ENCODE measurements at places on chromosomes 2 and 18.

- peak; percentile 84 for DNase-seq
Observed at GRCh38 chr2:11129598-11130449, 25.4 kb upstream of the SLC66A3 start.

DNA sequence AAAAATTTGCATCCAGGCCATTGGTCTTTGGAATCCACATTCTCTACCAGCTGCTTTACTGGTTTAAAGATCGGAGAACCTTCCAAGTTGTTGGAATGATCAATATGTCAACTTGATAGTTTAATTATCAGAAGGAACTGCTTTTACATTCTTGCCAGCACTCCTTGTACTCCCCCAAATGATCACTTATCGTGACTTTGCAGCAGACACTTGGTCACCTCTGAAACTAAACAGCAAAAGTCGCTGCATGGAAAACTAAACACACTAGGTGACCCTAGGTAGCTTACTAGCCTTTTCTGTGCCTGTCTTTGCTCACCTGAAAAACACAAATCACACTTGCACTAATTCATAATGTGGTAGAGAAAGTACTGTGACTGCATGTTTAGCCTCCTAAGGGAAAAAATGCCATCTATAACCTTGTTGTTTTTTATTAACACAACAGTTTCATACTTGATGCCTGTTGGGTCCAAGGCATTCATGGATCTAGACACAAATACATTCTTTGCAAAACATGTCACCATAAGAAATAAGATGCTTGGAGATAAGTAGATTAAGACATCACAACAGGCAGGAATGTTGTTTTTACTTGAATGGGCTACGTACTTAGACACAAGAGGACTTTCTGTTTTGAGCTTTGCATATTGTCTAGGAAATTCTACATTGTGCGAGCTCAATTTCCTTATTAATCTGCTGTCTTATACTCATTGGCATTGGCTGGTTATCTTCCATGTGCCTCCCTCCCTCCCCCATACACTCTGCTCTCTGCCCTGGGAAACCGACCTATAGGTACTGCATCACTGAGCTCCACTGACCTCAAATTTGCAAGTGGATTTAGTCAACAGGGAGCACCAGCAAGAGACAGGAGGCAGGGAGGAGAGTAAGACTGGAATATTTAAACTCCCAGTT, 219.1 kb upstream of the STK17B start:
- DNase-seq, result no peak

GRCh38 chr2:99928470-99929053, 213.8 kb downstream of the AFF3 start:
- DNase-seq, result no peak

DNA sequence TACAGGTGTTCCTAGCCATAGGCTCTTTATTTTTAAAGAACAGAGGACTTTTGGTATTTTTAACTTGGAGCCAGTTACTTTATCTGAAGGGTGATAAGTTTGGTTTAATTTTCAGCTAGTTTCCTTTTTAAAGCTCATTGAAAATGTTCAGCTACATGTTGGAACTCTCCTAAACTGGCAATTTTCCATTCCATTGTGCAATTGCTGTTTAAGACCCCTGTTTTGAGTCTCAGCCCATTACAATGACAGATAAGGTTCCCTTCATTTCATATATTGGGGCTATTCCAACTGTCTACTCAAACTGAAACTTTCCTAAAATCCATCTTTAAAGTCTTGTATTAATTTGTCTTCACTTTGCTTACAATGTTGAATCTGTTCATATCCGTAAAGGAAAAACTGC, 11.6 kb downstream of the MAIP1 start:
- DNase-seq, result no peak

GRCh38 chr2:43021791-43022509, 204.5 kb downstream of the ZFP36L2 start:
- no peak for DNase-seq

GRCh38 chr18:44893045-44893706, 212.5 kb downstream of the SETBP1 start:
- DNase-seq, result no peak

GRCh38 chr2:191806396-191806795, 40.5 kb downstream of the CAVIN2 start:
- no peak for DNase-seq

DNA sequence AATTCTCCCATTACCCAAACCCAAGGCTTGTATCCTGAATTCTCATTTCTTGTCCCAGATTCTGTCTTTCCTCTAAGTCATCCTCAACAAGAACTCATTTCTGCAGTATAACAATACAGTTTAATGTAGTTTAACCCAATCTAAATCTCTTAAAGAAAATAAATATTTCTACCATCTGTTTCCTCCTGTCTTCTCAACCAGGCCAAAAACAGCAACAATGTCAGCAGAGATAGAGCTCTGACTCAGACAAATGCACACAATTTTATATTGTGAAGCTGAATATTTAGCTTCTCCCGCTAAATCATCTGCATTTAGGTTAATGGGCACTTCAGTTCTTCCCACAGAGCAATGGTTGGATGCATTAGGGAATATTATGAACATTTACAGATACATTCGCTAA, 35.7 kb upstream of the KYNU start:
- DNase-seq, result no peak

DNA sequence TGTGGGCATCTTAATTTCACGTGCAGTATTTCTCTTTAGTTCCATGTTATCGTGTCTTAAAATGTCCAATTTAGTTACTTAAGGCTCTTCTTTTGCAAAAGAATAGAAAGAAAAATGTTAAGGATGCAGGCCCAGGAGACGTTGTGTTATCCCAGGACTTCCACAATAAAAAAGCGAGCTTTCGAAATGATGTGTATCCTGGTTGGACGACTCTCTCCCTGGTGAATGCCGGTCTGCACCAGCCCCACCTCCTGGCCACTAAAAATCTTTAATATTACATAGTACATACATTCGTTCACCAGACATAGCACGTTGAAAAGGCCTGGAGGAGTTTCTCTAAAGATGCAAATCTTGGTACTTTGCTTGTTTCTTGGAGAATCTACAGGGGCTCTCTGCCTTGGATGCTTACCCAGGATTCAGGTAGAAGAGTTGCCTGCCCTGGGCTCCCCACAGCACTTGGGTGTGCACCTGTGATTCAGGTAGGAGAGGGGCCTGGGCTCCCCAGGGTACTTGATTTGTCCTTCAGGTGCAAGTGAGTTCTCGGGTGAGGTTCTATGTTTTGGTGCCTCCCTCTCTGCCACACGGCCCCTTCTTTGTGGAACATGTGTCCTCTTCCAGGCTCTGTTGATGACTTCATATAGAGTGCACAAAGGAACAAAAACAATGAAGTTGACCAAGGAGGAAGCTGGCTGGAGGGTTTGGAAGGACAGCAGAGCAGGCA, 26.6 kb downstream of the TWIST2 start:
- no peak for DNase-seq

DNA sequence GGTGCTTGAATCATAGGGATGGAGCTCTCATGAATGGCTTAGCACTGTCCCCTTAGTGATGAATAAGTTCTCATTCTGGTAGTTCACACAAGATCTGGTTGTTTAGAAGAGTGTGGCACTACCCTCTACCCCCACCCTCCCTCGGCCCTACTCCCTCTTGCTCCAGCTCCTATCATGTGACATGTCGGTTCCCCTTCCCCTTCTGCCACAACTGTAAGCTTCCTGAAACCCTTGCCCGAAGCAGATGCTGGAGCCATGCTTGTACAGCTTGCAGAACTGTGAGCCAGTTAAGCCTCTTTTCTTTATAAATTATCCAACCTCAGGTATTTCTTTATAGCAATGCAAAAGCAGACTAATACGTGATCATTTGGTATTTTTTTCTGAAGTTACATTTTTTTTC, 1012.6 kb downstream of the BCL11A start:
- DNase-seq, result no peak

DNA sequence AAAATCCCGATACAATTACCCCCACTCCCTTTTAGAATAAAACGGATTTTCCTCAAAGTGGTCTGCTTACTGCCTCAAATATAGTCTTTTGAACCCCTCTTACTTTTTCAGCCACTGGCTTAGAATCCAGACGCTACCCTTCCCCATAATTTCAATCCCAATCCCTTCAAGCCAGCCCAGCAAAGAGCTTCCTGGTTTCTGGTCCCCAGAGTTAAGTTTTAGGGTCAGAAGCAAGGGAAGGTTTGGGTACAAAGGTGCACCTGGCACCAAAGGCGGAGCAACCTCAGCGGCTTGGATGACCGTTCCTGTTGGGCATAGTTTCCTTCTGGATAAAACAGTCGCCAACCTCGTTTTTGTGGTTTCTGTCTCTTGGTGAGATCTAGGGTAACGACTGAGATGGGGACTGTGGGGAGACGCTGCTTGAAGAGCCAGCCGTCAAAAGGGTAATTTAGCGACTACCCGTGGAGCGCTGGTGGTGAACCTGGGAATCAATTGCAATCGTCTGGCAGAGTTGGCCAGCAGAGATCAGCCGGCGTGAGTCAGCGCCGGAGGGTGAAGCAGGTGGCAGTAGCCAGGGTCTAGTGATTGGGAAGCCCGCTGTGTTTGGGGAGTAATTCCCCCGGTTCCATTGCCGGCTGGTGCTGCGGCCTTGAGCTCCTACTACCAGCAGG, 1.6 kb downstream of the FEV start:
- DNase-seq, result peak; percentile 50

GRCh38 chr2:38748943-38749804, 2.0 kb downstream of the SRSF7 start:
- no peak for DNase-seq

GRCh38 chr2:42792583-42793333, at the start of gene HAAO:
TSS of gene HAAO (minus strand) at chr2:42792583. CDS start at chr2:42792536, 47 bp downstream.
- no peak for DNase-seq
